ENCODE measurements at places on chromosomes 6 and 20. TPM values are rescaled to one million over a fixed set of nuclear protein-coding genes. Genes with fewer than 3 reads are reported as not detected.

DNA sequence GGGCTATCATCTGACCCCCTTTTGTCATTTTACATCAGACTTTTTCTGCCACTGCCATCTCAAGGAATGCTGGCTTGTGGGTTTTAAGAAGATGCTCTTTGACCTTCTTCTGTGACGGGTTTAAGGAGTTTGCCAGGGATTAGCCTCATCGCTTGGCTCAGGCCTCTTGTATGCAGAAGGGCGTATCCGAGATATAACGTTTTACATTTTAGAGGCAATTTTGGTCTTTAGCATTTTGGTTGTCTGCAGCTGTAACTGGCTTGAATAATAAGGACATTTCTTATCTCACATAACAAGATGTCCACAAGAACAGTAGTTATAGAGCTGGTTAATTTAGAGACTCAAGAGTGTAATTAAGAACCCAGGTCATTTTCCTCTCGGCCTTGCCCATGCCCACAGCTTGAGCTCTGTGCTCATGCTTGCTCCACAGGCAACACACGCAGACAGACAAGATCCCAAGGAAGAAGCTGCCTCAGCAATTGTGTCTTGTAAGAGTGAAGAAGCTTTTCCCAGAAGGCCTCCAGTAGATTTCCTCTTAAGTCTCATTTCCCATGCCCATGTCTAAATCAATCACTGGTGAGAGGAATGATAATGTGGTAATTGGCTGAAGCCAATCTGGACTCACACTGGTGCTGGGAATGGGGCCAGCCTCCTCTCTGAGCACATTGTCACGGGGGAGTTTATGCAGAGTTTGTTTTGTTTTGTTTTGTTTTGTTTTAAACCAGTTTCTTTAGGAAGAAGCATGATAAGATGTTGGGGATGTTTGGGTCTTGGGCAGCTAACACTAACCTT lies 36.8 kb downstream of the PTCHD4 start:
- H3K36me3 ChIP-seq: no peaks in the 10 kb centered on the region
- H3K27me3 ChIP-seq: peaks cover 24% of the 10 kb centered on the region
- no peak for DNase-seq
- H3K27ac ChIP-seq: no peak overlapping the region

DNA sequence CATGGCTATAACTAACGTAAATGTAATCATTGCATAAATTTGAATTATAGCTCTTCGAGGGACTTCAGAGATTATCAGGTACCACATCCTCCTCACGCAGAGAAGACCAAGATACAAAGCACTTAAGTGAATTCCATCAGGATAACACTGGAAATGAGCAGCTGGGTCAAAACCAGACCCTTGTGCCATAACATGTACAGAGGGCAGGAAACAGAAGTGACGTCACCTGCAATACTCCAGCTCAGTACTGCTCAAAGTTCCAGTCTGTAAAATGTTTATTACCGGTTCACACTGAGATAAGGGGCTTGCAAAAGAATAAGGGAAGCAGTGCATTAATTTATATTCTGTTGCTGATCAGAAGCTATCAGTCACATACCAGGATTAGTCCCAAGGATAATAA lies 45.8 kb downstream of the RGS17 start:
- H3K27me3 ChIP-seq: peaks cover 36% of the 10 kb centered on the region
- no peak for DNase-seq
- H3K27ac ChIP-seq: no peak overlapping the region
- no peaks in the 10 kb centered on the region for H3K36me3 ChIP-seq
- no peak overlapping the region for H3K4me3 ChIP-seq

GRCh38 chr6:13398421-13398994 lies 70.2 kb upstream of the TBC1D7 start:
- no peak for DNase-seq
- no peaks in the 10 kb centered on the region for H3K27me3 ChIP-seq
- H3K4me3 ChIP-seq: no peak overlapping the region
- H3K36me3 ChIP-seq: no peaks in the 10 kb centered on the region

DNA sequence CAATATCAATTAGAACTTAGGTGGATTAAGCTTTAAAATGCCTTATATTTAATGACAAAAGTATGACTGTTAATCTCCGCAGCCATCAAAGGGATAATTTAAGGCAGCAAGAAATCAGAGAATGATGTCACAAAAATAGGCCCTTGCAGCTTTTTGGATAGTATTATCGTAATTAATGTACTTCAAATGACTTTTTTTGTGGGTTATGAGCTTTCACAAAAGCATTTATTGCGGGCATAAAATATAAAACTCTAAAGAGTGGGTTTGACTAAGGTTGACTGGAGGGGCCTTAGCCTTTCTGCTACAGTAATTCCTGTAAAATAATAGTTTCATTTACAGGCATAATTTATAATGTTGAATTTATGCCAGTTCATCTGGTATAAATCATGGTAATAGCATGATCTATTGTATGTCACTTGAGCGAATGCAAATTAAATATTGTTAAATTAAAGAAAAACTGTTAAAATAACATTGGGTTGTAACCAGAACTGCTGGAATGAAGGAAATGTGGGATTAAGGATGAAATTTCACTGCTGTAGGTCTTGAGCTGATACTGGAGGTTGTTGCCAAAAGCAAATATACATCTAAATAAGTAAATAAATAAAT lies 78.5 kb upstream of the ZFP64 start:
- H3K27ac ChIP-seq: no peak overlapping the region
- peaks cover 14% of the 10 kb centered on the region for H3K27me3 ChIP-seq
- H3K4me1 ChIP-seq: no peaks in the 10 kb centered on the region

DNA sequence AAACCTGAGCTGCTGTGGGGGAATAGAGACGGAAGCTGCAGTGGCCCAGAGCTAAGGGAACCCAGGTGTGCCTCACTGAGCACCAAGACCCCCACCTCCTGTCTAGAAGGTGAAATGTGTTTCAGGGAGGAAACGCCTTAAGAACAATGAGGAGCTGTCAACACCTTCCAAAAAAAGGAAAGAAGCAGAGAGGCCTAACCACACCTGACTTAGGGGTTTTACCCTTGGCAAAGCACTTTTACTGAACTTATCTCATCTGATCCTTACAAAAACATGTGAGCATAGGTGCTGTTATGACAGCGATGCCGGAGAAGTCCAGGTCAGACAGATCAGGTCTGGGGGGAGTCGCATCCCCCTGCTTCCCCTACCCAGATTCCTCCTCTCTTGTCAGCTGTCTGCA lies 16.1 kb upstream of the CDKN1A start:
- H3K4me1 ChIP-seq: peaks cover 5% of the 10 kb centered on the region
- H3K27me3 ChIP-seq: peaks cover 36% of the 10 kb centered on the region
- H3K4me3 ChIP-seq: no peak overlapping the region
- no peak overlapping the region for H3K27ac ChIP-seq
- DNase-seq: no peak

DNA sequence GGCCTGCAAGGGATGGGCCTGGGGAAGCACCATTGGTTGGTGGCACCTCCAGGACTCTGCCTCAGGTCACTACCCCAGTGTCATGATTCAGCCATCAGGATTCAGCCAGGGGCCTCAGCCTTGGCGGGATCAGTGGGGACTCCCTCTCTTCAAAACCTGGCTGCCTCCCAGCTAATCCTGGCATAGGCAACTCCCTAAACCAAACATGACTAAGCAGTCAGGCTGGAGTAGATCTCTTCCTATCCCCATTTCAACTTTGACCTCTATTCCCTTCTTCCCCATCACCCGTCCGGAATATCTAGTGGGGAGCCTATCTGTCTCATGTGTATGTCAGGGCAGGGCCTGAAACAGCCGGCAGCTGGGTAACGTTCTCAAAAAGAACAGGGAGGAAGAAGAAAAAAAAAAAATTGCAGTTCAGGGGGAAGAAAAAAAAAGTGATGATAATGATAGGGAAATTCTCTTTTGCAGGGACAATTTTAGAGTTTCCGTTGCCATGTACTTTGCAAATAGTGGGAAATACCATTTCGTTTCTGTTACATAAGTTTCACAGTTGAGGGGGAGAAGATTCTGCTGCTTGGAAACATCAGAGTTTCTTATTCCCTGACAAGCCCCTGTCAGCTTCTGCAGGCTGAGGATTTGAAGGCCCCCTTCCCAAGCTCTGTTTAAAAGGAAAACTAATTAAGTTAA lies 4.1 kb upstream of the PREX1 start:
- no peaks in the 10 kb centered on the region for H3K27me3 ChIP-seq
- peaks cover 26% of the 10 kb centered on the region for H3K4me1 ChIP-seq
- H3K4me3 ChIP-seq: no peak overlapping the region
- no peak for DNase-seq

The HLA-DMB gene
- 11.1 TPM for total RNA-seq

The TRIM15 gene
- total RNA-seq: not detected

The SMPDL3A gene
- total RNA-seq: not detected

The KIAA0408 gene
- 3.5 TPM for total RNA-seq

Measured in T-helper 17 cell (primary cell).